ENCODE measurements at places on chromosomes 7 and 10.
A peak's percentile ranks its signal among the peaks of the same experiment; 100 is the strongest.

GRCh38 chr7:68760556-68760955 lies 837.7 kb upstream of the AUTS2 start:
- DNase-seq = no peak

GRCh38 chr7:13979671-13980435 lies 9.6 kb downstream of the ETV1 start:
- DNase-seq = peak; percentile 69

- peak; percentile 45 for DNase-seq
These were observed 9.0 kb upstream of the RSBN1L start for GRCh38 chr7:77687100-77687746.

DNA sequence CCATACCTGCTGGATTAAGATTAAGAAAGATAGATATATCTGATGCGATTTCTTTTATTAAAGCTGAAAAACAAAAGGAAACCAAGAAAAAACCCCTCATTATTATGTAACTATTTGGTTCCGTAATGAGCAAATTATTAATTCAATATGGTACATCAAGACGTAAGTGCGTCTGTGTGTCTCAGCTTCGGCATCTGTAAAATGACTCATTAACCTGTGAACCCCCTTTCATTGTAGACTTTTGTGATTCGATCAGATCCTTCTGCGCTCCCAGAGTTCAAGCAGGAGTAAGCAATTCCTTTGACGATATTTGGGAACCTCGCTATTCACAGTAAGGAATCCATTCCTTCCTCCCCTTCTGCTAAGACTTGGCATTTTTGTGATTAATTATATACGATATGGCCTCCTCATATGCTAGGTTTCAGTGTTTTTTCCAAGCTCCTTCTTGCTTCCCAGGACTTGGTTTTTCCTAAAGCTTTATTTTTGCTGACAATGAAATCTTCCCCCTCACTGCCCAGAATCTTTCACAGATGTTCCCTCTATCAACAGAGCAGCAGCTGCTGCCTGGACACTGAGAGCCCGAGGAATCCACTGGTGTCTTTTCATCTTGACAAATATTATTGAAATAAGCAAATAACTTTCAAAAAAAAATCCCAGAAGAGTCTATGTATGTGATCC lies 171.7 kb upstream of the CELF2 start:
- no peak for DNase-seq

DNA sequence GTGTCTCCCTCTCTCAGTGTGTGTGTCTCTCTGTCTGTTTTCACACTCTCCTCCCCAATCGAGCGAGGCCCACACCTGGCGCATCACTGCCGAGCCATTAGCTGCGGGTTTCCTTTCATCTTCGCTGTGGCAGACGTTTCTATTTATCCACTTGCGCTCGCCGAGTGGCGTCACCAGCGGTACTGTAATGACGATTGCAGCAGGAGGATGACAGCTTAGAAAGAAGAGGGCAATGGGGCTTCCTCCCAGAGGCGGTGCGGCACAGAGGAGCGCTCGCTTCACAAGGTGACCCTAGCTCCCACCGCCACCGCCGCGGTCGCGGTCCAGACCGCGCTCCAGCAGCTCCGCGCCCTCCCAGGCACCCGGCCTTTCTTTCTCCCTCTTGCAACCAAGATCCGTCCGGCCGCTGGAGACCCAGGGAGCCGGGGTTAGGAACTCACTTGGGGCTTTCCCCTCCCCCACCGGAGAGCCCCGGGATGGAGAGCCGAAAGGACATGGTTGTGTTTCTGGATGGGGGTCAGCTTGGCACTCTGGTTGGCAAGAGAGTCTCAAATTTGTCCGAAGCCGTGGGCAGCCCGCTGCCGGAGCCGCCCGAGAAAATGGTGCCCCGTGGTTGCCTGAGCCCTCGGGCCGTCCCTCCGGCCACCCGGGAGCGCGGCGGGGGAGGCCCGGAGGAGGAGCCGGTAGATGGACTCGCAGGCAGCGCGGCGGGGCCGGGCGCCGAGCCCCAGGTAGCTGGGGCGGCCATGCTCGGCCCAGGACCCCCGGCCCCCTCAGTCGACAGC lies at the start of gene EVX1:
Gene EVX1, plus strand, starts transcription at position 248 of the 785 bp plus-strand sequence. Its CDS starts 229 bp downstream, at position 477.
- no peak for DNase-seq

GRCh38 chr10:24465124-24465874 lies 256.4 kb downstream of the KIAA1217 start:
- peak; percentile 28 for DNase-seq

DNA sequence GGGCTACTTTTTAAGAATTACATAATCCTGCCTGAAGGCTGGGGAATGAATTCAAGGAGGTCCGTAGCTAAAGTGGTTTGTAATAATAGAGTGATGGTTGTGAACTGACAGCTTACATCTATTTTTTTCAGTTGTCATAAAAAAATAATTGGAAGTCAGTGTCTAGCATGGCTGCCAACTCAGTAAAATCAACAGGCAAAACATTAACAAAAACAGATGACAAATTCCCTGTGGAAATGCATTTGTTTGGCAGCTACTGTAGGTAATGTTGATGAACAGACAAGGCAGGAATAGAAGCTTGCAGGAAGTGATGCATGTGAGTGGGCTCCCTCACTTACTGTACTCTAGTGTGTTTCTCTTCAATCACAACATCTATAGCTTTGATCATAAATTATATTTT lies 766.0 kb upstream of the POT1 start:
- no peak for DNase-seq

DNA sequence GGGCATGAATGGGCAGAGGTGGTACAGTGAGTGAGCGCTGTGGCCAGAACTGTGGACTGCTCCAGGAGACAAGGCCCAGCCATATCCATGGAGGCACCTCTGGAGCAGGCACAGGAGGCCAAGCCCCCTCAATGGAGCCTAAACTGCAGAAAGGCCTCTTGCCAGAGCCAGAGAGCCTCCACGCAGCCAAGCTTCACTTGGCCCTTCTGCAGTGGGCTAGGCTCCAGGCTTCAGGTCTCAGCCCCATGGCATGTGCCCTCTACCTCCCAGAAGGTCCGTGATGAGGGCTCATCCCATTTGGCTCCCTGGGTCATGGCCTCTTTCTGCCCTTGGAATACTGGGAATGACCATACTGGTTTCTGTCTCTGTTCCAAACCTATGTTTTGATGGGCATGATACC lies 8.9 kb downstream of the PDE1C start:
- DNase-seq = no peak

- no peak for DNase-seq
These were observed 294.3 kb upstream of the PFKP start for GRCh38 chr10:2772816-2773631.

- DNase-seq = peak; percentile 59
These were observed 1.5 kb downstream of the PRKAR2B start for GRCh38 chr7:107045980-107046379.

Measured in PC-3 (cell line).